Activated CD4-positive, alpha-beta T cell treated with anti-CD3 and anti-CD28 coated beads, Interleukin-2, amount 50 U/mL, for 48 hours (primary cell): ENCODE measurements at places on chromosomes 16 and 17.

DNA sequence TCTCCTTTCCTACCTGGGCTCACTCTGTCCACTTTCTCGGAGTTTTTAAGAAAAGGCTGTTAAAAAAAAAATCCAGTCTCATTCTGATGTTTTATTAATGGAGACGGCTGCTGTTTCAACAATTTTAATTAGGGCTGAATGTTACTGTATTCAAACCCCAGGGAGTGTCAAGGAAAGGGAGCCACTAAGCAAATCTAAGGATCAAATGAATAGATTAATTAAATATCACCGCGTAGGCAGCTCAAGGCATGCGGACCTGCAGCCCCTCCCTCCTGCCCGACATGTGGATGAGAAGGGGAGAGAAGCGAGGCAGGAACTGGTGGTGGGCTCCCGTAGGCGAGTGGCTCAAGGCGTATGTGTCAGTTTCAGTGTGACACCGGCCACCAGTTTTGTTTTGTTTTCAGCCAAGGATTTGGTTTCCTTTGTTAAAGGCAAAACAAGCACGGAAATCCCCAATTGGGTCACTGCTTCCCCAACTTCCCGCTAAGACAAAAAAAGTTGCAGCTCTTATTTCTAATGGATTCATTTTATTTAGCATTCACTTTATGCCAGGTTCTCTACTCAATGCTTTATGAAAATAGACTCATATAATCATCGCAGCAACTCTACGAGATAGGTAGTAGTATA, 110.6 kb downstream of the GP2 start:
- no peak for DNase-seq

DNA sequence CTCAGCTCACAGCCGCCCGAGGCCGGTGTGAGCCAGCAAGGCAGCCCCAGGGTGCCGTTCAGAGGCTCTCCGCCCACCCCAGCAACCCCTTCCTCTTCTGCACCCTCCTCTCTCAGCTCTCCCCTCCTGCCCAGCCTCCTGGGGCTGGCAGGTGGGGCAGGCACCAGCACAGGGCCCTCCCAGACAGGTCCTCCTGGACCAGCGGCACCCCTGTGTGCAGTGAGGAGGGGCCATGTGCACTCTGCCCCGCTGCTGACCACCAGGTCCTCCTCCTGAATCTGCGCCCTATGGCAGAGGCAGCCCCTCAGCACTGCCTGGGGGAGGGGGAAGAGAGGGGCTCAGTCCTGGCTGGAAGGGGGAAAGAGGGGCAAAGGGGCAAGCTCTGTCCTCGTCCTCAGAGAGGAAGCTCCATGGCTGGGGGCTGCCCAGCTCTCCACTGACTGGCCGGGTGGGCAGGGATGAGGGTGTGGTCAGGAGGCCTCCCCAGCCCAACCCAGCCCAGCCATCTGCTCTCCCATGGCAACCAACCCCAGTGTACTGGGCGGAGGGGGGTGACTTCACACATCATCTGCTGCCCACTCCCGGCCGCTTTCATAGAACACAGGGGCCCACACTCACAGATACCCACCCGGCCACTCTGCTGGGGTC, 5.4 kb upstream of the BCAR1 start:
- no peak for DNase-seq

DNA sequence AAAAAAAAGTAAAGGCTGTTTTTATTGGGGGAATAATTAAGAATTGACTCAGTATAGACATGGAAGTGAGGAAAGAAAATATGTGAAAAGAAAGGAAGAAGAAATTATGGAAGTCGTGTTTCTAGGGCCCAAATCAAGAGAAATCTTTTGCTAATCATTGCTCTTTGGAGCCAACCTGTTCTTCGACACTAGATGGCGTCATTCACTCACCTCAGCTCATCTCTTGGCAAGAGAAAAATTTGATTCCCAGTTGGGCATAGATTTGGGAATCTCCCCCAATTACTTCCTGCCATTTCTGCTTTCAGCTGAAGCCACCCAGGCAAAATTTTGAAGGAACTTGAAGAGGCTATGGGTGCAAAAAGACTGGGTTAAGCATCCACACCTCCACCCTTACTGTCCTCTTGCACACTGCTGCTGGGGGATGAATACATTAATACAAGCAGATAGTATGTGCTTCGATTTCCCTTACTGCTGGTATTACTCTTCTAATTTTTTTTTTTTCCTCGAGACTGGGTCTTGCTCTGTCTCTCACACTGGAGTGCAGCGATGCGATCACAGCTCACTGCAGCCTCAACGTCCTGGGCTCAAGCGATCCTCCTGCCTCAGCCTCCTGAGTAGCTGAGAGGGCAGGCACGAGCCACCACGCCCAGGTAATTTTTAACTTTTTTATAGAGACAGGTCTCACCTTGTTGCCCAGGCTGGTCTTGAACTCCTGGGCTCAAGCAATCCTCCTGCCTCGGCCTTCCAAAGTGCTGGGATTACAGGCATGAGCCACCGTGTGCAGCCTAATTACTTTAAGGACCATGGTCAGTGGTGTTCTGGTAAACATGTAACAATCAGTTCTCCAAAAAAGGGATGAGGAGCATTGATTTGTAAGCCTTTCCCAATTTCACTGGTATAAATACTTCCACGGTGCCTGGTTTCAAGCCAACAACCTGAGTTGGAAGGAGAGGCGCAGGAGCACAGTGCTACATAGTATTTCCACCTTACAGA, 13.5 kb downstream of the PSMD7 start:
- DNase-seq, result no peak

DNA sequence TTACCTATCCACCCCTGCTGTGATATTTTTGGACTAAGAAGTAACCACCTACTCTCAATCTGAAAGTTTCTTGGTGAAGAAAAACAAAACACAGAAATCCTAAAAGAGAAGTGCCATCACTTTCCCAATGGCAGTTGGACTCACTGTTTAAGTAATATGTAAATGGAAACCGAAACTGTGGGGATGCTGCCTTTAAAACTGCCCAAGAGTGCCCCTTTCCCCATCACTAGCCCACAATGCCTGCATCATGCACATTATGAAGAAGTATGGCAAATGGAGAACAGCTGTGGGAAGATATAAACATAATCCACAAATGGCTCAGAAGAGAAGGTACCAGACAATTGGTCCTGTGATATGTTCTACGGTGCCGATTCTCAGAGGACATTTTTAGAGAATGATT, 33.5 kb upstream of the SLC6A2 start:
- DNase-seq, result no peak

DNA sequence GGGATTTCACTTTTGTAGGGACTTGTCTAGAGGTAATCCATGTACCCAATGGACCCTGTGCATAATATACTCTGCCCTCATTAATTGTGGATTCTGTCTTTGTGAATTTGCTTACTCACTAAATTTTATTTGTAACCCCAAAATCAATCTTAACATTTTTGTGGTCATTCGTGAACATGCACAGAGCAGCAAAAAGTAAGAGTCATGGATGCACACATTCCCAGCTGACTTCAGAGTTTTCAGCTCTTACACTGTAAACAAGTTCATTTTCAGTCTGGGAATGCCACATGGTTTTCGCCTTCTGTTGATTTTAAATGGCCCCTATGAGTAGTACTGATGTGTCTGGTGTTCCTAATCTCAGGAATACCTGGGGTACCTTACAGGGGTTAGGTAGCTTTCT, 24.3 kb downstream of the TAC4 start:
- no peak for DNase-seq

DNA sequence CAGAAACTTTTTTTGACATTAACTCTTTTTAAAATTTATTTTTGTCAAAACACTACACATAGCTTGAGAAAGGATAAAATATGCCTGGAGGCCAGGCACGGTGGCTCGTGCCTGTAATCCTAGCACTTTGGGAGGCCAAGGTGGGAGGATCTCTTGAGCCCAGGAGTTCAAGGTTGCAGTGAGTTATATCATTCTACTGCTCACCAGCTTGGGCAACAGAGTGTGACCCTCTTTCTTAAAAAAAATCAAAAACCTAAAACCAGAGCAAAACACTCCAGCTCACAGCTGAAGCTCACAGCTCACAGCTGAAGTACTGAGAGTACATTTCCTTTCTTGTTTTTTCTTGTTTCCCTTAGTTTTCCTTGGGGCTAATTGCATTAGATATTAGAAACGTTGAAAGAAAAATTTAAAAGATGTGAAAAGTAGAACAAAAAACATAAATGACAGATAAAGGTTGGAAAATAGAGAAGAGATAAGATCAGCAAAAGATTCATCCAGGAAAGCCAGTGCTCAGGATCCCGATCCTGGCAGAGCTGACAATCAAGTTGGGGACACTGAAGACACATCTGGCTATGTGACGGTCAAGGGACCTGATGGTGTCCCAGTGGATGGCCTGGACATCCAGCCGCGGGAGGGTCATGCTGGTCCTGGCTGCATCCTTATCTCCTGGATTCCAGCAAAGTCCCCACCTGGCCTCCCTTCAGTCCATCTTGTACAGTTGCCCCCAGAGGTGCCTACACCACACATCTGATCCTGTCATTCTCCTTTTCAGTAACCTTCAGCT, 9.8 kb downstream of the CHST6 start:
- no peak for DNase-seq

- peak; percentile 63 for DNase-seq
Observed at GRCh38 chr17:18248300-18248731, 10.2 kb downstream of the FLII start.

DNA sequence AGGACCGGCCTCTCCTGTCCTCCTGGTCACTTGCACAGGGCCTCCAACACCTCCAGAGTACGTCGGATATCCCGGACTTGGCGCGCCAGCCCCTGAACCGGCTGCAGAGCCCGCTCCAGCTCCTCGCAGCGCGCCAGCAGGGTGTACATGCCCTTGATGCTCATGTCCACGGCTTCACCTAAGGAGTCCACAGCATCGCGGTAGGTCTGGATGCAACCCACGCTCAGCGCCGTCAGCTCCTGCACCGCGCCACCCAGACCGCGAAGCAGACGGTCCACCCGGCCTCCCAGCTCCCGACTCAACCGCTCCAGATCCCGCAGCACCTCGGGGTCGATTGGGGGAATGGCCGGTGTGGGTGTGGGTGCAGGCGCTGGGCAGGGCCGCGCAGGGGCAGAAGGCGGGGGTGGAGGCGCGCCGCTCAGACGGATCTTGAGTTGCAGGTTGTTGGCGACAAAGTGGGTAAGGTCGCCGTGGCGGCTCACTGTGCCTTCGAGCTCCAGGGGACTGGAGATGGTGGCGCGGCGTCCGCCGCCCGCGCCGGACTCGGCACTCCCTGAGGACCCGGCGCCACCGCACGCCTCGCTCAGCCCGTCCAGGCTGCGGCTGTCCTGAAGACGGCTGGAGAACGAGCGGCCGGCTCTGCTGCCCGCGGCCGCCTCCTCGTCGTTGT, 804 bp downstream of the BORCS6 start:
- no peak for DNase-seq

GRCh38 chr17:63836811-63837210, 5.7 kb downstream of the SMARCD2 start:
- DNase-seq, result no peak

DNA sequence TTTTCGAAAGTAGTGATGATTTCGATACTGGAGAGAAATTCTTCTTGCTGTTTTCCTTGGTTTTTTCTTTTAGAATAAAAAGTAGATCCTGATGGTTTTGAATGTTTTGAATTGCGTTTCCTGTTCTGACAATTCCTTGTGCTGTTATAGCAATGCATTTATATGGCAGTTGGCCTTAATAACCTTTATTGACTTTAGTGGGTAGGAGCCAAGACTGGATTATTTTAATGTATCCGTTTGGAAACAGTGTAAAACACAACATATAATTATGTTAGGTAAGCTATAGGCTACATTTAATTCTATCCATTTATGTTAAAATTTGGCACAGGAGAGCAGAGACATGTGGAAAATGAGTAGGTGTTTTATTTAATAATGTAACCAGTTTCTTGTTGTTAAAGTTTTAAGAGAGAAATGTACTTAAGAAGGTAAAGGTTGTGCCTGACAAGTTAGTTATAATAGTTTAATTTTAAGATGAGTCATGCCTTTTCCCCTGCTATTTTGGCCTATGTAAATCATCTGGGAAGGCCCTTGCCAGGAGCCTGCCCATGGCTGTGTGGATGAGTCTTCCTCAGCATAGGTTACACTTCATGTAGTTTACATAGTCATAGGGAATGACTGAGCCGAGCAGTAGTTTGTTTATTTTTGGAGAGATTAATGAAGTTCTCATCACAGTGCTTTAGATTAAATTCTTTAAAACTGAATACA, 189.9 kb downstream of the FTO start:
- no peak for DNase-seq

- DNase-seq, result no peak
Observed at GRCh38 chr16:71339236-71340171, 19.0 kb upstream of the CALB2 start.

DNA sequence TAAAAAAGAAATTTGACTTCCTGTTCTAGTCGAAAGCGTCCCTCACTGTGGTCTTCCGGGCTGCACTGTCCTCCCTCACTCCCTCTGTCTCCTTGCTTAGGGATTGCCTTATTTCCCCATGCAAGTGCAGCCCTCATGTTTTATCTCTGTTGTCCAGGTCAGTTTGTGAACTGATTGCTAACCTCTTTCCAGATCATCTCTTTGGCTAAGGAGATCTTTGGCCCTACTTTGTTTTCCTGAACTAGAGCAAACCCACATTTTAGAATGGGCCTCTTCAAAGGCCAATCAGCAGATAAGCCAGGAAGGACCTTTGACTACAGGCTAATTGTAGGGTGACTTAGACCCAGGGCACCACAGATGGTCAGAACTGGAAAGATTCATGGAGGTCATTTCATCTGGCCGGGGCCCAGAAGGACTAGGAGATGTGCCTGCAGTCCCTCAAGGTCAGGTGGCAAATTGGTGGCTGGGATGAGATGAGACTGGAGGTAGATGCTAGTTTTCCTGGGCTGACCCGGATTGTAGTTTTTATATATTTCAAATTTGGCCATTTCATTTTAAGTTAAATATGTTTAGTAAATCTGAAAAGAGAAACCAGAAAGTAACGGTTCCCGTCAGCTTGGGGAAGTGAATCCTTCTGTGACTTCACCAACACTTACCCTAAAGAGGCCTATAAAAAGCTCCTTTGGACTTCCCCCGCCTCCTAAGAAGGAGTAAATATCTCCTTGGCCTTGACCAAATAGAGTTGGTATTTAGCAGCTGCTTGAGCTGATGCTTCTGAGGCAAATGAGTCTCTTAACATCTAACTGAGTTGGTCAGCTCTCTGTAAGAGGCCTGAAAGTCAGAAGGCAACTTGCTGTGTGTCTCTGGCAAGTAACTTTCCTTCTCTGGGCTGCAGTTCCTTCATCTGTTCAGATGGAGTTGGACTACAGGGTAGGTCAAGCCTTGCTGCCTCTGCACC, 6.2 kb upstream of the SLC25A19 start:
- DNase-seq, result no peak

GRCh38 chr17:66950886-66951604, 13.5 kb upstream of the CACNG4 start:
- no peak for DNase-seq

DNA sequence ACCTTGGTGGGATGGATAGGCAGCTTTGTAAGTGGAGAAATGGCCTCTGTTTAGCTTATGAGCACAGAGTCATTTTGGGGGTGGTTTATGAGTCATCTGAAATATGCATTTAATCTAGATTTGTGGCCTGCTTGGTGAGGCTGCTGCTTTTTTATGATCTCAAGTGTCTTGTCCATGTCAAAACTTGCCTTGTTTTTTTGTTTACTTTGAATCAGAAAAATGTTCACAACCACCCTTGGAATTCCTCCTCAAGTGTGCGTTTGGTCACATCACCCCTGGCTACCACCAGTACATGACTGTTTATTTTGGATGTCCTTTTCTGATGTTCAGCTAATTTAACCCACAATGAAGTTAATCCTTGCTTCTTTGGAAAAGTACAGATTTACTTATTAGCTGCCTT, 64.6 kb downstream of the FTO start:
- no peak for DNase-seq

GRCh38 chr17:15513856-15514459, 46.5 kb upstream of the CDRT4 start:
- no peak for DNase-seq
